ENCODE measurements at places on chromosomes 5 and 9.

GRCh38 chr9:8027351-8027750 is 227.8 kb upstream of the DMAC1 start:
- DNase-seq, result no peak

GRCh38 chr5:116766470-116766947 is 191.9 kb upstream of the SEMA6A start:
- no peak for DNase-seq

DNA sequence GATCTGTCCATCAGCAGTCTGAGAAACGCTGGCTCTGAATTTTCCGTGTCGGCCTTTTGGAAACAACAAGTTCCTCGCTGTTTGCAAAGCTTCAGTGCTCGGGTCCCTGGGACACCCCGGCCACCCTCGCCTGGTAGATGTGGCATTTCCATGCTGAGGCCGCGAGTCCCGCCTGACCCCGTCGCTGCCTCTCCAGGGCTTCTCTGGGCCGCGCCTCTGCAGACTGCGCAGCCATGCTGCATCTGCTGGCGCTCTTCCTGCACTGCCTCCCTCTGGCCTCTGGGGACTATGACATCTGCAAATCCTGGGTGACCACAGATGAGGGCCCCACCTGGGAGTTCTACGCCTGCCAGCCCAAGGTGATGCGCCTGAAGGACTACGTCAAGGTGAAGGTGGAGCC is 4.7 kb downstream of the NTNG2 start:
- no peak for DNase-seq

DNA sequence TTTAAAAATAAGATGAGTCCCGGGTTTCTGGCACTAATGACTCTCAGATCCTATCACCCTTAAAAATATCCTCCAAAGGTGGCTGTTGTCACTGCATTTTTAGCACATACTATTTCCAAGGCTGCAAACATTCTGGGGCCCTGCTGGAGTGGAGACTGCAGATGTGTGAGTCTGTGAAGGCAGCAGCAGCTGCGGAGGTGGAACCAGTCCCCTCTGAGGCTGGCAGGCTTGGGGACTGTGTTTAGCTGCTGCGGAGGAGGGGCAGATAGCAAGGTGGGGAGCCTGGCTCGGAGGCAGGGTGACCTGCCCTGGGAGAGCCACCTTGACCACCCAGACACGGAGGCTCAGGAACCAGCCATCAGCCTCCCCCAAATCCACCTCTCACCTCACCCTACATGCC is 77.0 kb downstream of the C5orf15 start:
- no peak for DNase-seq
